ENCODE measurements at places on chromosomes 5 and 9.

GRCh38 chr5:81286059-81286617, 15.2 kb upstream of the ZCCHC9 start:
- DNase-seq = no peak

GRCh38 chr5:172414531-172415361, 39.6 kb downstream of the SH3PXD2B start:
- DNase-seq = no peak

- DNase-seq = no peak
These were observed 22.1 kb upstream of the PLPP6 start for GRCh38 chr9:4640027-4640426.

GRCh38 chr5:163772241-163772640, 266.8 kb downstream of the MAT2B start:
- DNase-seq = no peak

- DNase-seq = no peak
These were observed 158.0 kb downstream of the DMRT2 start for GRCh38 chr9:1208157-1208556.

Measured in NCI-H526 treated with DMSO at 0.1 percent for 48 hours (cell line).